ENCODE measurements at places on chromosomes 1 and 21. TPM values are rescaled to one million over a fixed set of nuclear protein-coding genes. Genes with fewer than 3 reads are reported as not detected.
A peak's percentile ranks its signal among the peaks of the same experiment; 100 is the strongest.

DNASE2B gene
- total RNA-seq = not detected

PARS2 gene
- 4.1 TPM for total RNA-seq

- no peak for DNase-seq
These were observed 15.0 kb upstream of the CEP85 start for GRCh38 chr1:26218906-26219494.

- no peak for DNase-seq
These were observed 13.6 kb downstream of the TUFT1 start for GRCh38 chr1:151553659-151554058.

LCE2A gene
- not detected for total RNA-seq

TNFRSF9 gene
- total RNA-seq = not detected

DNA sequence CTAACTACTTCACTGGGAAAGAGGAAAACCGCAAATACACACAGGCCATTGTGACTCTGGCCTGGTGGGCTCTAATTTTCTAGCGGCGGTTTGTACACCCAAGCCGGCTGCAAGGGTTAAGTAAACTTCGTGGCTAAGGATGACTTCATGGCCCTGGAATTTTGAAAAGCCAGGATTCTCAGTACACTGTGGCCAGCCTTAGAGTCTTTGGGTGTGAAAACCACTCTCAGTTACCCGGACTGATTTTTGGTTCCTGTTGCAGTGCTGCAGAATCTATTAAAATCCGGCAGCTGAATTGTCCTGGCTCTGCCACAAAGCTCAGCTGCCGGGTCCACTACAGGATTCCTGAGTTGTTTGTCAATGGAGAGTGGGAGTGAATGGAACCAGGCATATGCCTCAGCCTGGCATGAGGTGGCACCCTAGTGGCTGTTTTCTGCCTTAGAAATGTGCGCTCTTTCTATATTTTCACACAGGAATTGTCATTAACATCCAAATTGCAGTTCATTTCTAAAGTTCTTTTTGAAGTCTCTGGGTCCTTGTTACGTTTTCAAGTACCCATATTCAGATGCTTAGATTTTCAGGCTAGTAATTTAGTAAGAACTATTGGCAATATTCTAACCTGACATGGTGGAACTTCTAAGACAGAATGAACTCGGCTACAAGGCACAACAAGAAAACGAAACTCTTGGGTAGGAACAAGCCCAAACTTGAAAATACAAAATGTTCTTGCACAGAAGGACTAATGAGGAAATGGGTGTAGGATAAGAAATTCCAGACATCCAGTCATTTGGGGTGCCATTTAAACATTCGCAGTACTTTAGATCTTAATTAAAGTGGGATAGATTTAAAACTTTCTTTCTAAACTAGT is 255.9 kb downstream of the NFIA start:
- DNase-seq = peak; percentile 92

- DNase-seq = no peak
These were observed 40.6 kb upstream of the SOD1 start for GRCh38 chr21:31618696-31619430.

- peak; percentile 76 for DNase-seq
These were observed 114.4 kb upstream of the TNR start for GRCh38 chr1:175857756-175858155.

HCRTR1 gene
- total RNA-seq = 0.64 TPM

CFAP74 gene
- total RNA-seq = 0.36 TPM

SV2A gene
- total RNA-seq = 63.2 TPM

SH3D21 gene
- total RNA-seq = 5.4 TPM

DNA sequence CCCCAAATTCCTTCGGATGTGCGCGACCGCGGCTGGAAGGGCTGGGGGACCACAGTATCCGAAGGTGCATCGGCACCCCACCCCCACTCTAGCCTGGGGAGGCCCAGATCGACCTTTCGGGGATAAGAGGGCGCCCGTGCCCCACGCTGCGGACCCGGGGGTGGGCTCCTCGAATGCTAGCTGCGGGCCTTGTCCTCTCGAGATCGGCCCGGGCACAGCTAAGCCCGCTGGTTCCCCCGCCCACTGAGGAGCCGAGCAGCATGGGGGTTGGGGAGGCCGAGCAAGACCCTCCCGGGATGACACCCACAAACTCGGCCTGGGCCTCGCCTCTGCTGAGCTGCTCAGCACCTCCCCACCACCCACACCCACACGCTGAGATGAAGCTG is 653 bp upstream of the IFFO2 start:
- DNase-seq = no peak

F13B gene
- total RNA-seq = not detected

DNA sequence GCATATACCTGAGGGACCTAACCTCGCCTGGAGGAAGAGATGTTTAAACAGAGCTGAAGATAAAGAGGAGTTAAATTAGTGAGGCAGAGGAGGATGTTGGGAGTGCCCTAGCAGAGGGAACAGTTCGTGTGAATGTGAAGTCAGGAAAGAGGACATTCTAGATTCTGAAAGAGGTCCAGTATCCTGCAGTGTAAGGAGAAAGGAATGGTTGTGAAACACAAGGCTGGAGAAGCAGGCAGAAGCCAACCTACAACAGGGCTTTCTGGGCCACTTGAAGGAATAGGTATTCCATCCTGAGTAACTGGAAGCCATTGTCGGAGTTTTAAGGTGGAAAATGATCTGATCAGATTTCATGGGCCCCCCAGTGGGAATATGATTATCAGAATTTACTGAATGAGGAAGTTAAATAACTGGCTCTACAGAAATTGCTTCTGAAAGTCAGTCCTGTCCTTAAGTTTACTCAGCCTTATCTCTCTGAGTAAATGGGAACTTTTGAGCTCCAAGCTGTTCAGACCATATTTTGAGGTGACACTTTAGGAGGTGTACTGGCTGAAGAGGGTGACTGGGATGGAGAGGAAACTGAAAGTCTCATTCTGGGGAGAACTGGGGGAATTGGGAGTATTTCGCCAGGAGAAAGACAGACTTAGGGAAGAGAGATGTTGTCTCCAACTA is 24.4 kb upstream of the FAAH start:
- no peak for DNase-seq

- DNase-seq = no peak
These were observed 38.0 kb downstream of the ERG start for GRCh38 chr21:38460171-38460742.

ITGB2 gene
- 6.8 TPM for total RNA-seq

- peak; percentile 94 for DNase-seq
These were observed 436 bp upstream of the LBR start for GRCh38 chr1:225428068-225428880.

SPRR1B gene
- total RNA-seq = not detected

GRCh38 chr1:247294282-247294681 is 37.4 kb downstream of the ZNF496 start:
- DNase-seq = no peak

DNA sequence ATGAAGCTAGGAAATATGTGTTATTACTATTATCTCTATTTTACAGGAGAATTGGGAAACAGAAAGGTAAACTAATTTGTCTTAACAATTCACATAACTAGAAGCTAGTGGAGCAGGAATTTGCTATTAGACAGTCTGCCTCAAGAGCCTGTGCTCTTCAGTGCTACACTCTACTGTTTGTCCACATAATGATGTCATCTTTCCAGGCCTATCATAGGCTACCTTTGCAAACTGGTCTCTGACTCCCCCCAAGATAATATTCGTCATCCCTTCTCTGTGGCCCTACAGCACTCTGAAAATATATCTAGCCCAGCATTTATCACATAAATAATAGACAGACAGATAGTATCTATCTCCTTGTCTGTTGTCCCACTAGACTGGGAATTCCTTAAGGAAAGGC is 34.1 kb downstream of the TRIT1 start:
- no peak for DNase-seq

- peak; percentile 61 for DNase-seq
These were observed 432 bp downstream of the AKT3 start for GRCh38 chr1:243849421-243850201.
